ENCODE measurements at places on chromosomes 1 and 21.
A peak's percentile ranks its signal among the peaks of the same experiment; 100 is the strongest.

GRCh38 chr1:12348113-12348512, 118.3 kb downstream of the VPS13D start:
- DNase-seq = no peak

GRCh38 chr1:38134294-38134755, 87.7 kb upstream of the POU3F1 start:
- DNase-seq = peak; percentile 48

DNA sequence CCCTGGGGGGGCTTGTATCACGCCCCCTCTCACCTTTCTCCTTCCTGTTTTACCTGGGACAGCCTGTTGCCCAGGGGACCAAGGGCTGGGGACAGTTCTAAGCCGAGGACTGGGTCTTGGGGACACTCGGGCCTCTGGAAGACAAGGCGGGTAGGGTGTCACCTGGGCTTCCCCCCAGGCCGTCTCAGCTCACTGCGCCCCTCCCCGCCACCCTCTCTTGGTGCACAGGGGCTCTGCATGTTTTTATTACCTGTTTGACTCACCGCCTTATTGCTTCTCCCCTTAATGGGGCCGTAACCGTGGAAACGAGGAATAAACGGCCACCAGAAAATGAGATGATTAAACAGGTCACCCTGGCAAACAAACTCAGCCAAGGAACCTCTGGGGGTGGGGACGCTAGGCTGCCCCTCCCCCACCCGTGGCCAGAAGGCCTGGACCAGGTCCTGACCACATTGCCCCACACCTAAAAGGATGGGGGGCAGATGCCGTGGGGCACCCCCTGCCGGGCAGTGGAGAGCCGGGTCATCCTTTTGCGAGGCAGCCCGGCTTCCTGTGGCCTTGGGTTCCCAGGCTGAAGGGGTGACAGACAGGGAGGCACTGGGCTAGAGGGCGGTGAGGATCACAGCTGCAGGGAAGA, 109.9 kb downstream of the CASZ1 start:
- DNase-seq = no peak

DNA sequence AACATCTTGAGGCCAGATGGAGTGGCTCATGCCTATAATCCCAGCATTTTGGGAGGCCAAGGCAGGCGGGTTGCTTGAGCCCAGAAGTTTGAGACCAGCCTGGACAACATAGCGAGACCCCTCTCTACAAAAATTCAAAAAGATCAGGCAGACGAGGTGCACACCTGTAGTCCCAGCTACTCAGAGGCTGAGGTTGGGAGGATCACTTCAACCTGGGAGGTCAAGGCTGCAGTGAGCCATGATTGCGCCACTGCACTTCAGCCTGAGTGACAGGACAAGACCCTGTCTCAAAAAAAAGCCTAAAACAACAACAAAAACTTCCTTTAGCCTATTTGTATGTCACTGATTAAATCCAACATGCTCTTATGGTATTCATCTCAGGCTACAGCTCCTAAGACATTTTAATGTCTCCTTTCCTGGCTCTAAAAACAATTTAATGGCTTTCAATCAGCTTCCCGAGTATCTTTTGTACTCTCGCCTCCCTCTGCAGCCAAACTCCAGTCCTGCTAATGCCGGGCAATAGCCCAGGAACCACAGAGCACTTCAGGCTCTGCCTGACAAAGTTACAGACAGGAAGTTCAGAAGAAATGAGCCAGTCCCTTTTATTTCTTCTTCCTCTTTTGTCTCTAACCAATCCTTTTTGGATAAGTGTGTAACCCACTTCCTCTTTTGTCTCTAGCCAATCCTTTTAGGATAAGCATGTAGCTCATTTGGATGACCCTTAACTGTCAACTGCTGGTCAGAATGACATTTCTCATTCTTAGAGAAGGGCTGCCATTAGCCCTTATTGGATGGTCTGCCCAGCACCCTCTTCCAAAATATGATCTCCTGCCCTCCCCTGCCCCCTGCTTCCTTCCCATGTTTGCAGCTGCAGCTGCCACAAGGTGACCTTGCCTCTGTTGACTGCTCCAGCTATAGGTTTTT, 6.6 kb upstream of the DOP1B start:
- peak; percentile 53 for DNase-seq

GRCh38 chr1:206446688-206447421, 23.4 kb upstream of the IKBKE start:
- peak; percentile 32 for DNase-seq

GRCh38 chr1:85544689-85545215, 35.8 kb upstream of the CCN1 start:
- DNase-seq = peak; percentile 68

DNA sequence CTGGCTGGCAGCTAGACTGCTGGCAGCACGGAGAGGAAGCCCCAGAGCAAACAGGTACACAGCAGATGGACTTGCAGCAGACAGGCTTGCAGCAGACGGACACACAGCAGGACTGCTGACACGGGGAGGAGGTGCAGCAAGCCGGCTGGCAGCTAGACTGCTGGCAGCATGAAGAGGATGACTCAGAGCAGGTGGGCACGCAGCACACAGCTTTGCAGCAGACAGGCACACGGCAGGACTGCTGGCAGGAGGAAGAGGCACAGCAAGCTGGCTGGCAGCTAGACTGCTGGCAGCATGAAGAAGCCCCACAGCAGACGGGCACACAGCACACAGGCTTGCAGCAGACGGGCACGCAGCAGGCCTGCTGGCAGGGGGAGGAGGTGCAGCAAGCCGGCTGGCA, 498 bp downstream of the KRTAP10-2 start:
- DNase-seq = no peak

- no peak for DNase-seq
Measured at GRCh38 chr1:51512606-51513005, 6.5 kb downstream of the EPS15 start.

DNA sequence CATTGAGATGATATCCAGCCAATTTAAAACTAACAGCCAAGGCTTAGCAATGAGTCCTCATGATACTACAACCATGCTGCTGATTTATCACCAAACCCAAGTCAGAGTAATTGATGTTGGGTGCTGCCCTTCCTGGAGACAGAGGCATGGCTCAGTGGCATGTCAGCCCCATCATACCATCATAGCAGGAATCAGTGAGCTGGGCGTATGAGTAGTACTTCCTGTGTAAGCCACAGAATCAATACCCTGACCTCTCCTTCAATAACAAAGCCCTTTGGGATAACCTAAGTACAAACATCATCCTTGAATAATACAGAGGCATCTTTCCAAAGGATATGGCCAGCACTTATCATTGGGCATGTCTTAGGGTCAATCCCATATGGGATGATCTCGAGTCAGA, 3.0 kb upstream of the LCE1E start:
- no peak for DNase-seq

- DNase-seq = no peak
Measured at GRCh38 chr1:8910914-8911313, 32.4 kb upstream of the ENO1 start.

DNA sequence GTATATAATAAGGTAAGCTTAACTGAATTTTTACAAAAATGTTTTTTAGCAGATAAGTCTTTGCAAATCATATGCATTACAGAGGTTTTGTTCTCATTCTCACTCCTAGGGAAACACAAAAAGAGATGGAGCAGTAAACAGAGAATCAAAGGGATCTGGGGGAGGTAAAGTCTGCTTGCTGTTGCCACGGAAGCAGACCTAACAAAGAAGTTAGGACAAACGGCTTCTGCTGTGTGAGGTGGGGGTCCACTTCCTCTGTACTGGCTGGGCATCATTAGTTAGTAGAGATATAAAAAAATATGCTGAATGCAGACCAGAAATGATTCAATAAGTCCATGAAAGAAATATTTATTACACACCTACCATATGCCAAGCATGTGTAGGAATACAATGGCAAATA, 34.2 kb downstream of the GJA5 start:
- no peak for DNase-seq

GRCh38 chr1:39485046-39485803, 6.2 kb upstream of the BMP8A start:
- no peak for DNase-seq

DNA sequence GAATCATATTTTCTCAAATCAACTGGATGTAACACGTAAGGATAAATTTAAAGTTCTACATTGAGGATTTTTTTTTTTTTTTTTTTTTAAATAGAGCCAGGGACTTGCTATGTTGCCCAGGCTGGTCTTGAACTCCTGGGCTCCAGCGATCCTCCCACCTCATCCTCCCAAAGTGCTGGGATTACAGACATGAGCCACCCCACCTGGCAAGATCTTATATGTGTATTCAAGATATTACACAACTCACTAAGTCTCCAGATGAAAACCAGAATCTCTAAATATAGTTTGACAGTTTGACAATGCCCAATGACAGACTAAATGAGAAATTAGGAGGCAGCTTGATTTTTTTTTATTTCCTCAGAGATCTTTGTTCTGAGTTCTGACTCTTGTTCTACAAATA, 6.8 kb downstream of the YY1AP1 start:
- DNase-seq = no peak

GRCh38 chr1:116122955-116123757, 12.0 kb downstream of the MAB21L3 start:
- DNase-seq = no peak

DNA sequence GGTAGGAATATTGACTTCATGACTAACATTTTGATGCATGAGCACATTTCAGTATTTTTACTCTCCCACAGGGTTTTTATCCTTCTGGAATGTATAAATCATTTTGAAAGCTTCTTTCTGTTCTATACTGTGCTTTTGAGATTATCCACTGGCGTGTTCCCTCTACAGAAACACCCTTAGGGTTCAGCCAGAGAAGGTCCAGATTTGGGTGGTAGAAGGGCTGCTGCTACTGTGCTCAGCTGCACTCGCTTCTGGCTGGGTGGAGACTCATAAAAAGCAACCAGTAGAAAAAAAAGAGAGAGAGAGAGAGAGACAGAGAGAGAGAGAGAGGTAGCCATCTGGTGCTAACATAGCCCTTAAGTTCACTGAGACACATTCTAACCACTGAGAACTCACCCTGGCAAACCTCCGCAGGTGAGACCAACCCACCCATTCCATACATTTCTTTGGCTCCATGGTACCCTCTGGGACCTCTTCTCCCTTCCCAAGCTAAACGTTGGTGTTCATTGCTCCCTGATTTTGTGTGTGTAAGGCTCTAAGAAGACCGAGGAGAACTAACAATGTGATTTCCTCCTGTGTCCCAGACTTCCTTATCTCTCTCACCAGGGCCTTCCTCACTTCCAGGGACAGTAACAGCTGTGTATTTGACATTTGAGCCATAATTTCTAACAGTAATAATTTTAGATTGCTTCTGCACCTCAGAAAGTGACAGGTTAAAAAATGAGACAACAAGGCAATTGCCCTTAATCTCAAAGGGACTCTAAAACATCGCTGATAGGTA, 7.2 kb downstream of the APCS start:
- DNase-seq = no peak

- DNase-seq = peak; percentile 21
Measured at GRCh38 chr1:178683291-178683690, 41.8 kb upstream of the RALGPS2 start.

DNA sequence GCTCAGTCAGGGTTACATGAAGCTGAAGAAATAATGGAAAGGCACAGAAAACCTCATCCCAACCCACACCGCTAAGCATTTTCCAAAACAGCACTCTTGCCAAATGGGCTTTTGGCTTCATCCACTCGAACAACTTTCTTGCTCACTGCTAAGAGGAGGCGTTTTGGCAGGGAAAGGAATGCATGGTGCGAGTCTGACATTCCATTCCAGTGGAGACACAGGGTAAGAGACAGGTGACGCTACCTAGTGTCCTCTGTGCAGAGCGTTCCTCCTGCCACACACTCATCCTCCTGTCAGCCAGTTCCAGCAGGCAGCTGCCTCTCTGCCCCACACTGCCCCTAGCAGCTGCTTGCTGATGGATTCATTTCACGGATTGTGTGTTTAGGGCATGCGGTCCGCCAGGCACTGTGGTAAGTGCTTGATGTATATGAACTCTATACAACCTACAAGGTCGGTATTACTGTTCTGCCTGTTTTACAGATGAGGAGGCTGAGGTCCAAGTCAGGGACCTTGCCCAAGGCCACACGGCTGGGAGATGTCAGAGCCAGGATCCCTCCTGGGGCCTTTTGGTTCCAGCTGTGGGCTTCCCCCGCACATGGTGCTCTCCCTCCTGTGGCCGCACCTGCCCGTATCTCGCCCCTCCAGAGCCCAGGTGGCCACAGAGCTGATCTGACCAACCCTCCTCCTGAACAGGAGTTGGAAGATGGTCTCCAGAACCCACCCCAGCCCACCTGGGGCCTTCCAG, 25.7 kb upstream of the BACE2 start:
- DNase-seq = peak; percentile 91

- DNase-seq = peak; percentile 76
Measured at GRCh38 chr1:9842073-9842711, 18.4 kb upstream of the CLSTN1 start.

DNA sequence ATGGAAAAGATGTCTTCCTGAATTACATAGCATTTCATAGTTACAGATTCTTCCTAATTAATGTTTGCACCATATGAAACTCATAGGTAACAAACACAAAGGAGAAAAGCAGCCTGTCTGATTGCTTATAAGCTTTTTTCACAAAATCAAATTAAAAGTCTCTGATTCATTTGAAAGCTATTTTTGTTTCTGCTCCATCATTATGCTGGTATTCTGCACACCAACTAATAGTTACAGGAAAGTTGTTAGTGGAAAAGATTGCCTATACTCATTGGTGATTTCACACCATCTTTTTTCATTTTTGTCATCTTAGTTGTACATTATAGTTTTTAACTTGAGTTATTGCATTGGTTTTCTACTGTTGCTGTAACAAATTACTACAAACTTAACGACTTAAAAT, 70.0 kb downstream of the PRKAA2 start:
- DNase-seq = no peak

GRCh38 chr1:113415310-113416070, 25.2 kb downstream of the MAGI3 start:
- DNase-seq = peak; percentile 43

GRCh38 chr21:44434936-44435635, 20.2 kb upstream of the LRRC3 start:
- DNase-seq = no peak

- no peak for DNase-seq
Measured at GRCh38 chr21:36471254-36471723, 8.6 kb downstream of the CLDN14 start.

DNA sequence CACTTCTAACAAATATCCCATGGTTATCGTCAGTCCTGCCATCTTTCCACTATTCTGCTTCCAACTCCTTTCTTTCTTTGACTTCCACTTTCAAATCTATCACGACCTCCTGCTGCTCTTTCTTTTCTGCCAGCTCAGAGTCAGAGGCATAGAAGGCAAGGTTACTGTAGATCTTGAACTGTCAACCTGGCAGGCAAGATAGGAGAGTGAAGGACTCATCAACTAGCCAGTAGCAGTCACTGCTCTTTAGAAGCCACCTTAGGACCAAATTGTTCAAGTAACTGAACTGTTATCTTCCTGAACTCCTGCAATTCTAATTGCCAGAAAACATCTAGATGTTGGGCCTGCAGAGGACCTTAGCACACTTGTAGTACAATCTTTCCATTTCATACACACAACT, 13.1 kb upstream of the FCER1A start:
- no peak for DNase-seq

DNA sequence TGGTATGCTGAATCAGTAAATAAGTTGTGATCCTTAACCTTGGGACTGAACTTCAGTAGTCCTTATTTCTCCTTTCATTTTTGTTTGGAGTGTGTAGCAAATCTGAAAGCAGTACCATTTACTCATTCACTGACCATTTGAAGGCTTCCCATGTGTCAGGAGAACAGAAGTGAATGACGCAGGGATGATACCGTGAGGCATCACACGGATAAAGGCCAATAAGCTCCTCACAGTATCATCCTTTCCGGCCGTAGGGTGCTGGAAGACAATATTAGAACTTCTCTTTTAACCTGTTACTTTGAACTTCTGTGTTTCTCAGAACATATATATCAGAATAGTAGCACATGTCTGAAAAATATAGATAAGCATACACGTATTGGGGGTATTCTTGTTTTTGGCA, 21.3 kb downstream of the BACH1 start:
- no peak for DNase-seq

Data from tongue (tissue), 3 donors.